Natural killer cell treated with Interleukin-12 subunit alpha and Interleukin-12 subunit beta and Interleukin-15 and Interleukin-18, amount 100 ng/mL, for 72 hours (primary cell): ENCODE measurements at places on chromosomes 4 and X.

DNA sequence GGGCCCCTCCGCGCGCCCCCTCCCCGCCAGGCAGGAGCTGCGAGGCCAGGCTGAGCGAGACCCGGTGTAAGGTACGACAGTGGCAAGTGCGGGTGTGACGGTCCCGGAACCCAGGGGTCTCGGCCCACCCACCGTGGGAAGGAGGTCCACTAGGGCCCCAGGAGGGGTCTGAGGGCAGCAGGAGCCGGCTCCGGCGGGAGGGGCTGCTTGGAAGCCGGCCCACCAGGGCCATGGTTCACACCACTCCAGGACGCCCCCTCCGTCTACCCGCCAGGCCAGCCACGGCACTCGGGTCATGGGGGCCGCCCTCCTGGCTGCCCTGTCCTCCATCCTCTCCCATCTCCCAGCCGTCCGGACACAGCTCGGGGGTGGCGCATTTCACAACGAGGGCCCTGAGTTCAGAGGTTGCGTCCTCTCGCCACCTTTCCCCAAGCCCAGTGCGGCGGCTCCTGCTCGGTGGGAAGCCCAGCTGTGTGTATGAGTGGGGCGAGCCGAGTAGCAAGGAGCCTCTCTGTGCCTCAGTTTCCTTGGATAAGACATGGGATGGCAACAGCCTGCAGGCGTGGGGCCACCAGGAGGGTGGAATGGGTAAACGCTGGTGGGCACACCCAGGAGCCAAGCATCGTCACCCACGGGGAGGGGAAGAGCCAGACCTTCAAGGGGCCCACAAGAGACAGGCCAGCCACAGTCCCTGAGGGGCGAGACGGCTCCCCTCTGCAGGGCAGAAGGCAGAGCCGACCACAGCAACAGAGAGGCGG lies 81.3 kb downstream of the FAM53A start:
- peak; percentile 51 for DNase-seq

DNA sequence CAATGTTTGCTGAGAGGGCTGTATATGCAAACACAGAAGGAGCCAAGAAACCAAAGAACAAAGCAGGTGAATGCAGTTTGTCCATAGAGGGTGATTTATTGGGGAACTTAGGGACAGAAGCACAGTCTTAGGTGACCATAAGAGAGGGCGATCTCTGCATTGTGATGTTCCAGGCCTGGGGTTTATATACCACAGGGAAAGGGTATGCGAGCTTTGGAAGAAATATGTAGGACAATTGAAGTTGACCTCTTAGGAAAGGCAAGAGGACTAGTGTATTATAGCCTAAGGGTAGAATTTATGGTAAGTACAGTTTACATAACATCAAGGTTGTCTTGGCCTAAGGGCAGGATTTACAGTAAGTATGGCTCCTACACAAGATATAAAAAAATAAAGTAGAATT lies 27.8 kb downstream of the FAM184B start:
- DNase-seq = no peak

GRCh38 chr4:2811830-2812611 lies 19.1 kb downstream of the SH3BP2 start:
- peak; percentile 90 for DNase-seq

GRCh38 chr4:40987151-40987550 lies 227.2 kb downstream of the APBB2 start:
- DNase-seq = no peak

DNA sequence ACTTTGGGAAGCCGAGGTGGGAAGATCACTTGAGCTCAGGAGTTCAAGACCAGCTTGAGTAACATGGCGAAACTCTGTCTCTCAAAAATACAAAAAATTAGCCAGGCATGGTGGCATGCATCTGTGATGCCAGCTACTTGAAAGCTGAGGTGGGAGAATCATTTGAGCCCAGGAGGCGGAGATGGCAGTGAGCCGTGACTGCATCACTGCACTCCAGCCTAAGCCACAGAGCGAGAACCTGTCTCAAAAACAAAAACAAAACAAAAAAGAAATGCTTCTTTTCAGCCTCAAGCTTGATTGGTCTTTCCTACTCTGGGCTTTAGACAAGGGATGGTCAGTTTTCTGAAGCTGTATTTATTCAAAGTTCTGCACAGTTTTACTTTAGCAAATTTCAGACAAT lies 15.8 kb upstream of the DHRSX start:
- DNase-seq = no peak

- no peak for DNase-seq
Measured at GRCh38 chr4:168162604-168163003, 70.3 kb downstream of the ANXA10 start.

- no peak for DNase-seq
Measured at GRCh38 chr4:108714880-108715279, 48.0 kb downstream of the ETNPPL start.

GRCh38 chr4:161696944-161697343 lies 466.9 kb downstream of the FSTL5 start:
- no peak for DNase-seq

GRCh38 chr4:112031712-112032328 lies 113.4 kb upstream of the FAM241A start:
- no peak for DNase-seq

- DNase-seq = no peak
Measured at GRCh38 chr4:150332961-150333360, 249.0 kb upstream of the MAB21L2 start.

DNA sequence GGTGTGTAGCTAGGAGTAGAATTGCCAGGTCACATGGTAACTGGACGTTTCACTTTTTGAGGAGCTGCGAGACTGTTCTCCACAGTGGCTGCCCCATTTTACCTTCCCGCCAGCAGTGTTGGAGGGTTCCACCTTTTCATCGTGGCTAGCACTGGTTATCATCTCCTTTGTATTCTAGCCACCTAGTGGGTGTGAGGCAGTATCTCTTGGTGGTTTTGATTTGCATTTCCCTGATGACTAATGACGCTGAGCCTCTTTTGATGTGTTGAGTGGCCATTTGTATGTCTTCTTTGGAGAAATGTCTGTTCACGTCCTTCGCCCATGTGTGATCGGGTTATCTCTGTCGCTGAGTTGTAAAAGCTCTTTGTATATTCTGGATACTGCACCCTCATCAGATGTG lies 10.6 kb downstream of the ABCD1 start:
- DNase-seq = no peak

DNA sequence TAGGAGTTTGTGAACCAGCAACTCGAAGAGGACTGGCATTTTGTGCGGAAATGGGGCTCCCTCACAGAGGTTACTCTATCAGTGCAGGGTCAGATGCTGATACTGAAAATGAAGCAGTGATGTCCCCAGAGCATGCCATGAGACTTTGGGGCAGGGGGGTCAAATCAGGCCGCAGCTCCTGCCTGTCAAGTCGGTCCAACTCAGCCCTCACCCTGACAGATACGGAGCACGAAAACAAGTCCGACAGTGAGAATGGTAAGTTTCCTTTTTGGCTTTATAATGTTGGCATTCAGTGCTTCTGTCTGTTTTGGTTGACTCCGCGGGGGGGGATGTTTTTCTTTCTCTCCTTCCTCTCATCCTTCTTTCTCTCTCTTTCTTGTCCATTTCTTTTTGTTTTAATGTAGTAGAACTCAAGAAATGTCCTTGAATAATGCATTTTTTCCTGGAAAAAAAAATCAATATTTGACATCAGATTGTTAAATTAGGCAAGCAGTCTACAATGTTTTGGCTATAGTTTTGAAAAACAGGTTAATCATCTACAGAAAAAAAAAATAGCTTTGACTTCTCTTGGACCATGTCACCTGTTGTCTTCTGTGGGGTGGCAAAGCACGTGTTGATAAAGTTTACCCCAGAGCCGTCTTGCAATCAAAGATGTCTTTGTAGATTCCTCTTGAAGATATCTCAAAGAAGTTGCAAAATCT lies 103.6 kb downstream of the TENM3 start:
- no peak for DNase-seq

- no peak for DNase-seq
Measured at GRCh38 chr4:86928400-86929255, 6.2 kb upstream of the AFF1 start.

- DNase-seq = no peak
Measured at GRCh38 chrX:124085063-124085462, 123.6 kb downstream of the STAG2 start.

DNA sequence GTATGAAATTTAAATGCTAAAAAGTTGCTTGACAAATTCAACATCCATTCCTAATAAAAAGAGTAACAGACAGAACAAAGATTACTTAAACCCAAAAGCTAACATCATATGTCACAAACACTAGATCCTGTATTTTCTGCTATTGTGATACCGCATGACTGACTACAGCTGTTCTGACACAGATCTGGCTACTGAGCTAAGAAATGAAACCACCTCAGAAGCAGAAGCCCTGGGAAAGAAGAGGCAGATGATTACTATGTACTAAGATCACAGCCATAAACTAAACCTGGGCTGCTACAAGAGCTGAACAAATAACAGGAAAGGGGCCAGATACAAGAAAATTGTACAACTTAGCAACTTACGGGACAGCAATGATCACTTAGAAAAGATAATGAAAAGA lies 9.4 kb downstream of the LETM1 start:
- no peak for DNase-seq

DNA sequence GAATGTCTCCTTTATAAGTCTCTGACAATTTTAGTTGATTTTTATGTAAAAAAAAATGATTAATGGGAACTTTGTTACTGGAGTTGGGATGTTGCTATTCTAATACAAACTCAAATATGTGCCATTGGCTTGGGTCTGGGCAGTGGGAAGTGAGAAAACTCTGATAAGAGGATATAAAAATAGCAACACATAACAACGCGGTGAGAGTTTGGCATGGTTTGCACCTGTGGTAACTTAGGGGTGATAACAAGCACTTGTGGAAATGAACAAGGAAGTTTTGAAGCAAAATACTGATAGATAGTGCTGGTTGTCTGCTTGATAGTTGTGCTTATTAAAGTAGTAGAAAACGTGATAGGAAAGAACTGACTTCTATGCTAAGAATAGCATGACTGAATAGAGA lies 743.3 kb upstream of the AGA start:
- no peak for DNase-seq

GRCh38 chr4:7590899-7591298 lies 156.2 kb upstream of the PSAPL1 start:
- no peak for DNase-seq

DNA sequence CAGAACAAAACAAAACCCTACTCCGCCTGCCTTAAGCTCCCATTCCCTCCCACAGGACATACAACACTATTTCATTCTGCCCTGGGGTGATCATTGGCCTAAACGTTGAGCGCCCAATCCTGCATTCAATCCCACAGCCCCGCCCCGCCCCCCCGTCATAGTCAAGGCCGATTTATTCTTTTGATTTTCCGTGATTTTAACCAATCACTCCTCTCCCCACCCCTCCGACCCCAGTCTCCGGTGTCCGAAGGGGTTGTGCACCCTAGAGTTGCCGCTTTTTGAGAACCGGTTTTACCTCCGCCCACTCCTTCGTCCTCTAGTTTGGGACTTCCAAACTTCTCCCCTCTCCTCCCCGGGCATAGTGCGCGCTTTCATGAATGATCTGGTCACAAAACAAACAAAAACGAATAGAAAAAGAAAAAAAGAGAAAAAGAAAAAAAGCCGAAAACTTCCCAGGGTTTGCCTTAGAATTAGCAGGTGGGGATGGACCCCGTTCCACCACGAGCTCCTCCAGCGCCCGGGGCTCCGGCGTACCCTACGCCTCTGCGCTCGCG lies 446 bp upstream of the UBE2A start:
- DNase-seq = no peak

GRCh38 chr4:148786699-148787098 lies 344.5 kb upstream of the NR3C2 start:
- no peak for DNase-seq

- no peak for DNase-seq
Measured at GRCh38 chrX:74063426-74064155, 240.4 kb upstream of the ZCCHC13 start.

- no peak for DNase-seq
Measured at GRCh38 chr4:82681754-82682153, 116.8 kb downstream of the SCD5 start.

GRCh38 chrX:76148753-76149152 lies 24.1 kb upstream of the PBDC1 start:
- no peak for DNase-seq

DNA sequence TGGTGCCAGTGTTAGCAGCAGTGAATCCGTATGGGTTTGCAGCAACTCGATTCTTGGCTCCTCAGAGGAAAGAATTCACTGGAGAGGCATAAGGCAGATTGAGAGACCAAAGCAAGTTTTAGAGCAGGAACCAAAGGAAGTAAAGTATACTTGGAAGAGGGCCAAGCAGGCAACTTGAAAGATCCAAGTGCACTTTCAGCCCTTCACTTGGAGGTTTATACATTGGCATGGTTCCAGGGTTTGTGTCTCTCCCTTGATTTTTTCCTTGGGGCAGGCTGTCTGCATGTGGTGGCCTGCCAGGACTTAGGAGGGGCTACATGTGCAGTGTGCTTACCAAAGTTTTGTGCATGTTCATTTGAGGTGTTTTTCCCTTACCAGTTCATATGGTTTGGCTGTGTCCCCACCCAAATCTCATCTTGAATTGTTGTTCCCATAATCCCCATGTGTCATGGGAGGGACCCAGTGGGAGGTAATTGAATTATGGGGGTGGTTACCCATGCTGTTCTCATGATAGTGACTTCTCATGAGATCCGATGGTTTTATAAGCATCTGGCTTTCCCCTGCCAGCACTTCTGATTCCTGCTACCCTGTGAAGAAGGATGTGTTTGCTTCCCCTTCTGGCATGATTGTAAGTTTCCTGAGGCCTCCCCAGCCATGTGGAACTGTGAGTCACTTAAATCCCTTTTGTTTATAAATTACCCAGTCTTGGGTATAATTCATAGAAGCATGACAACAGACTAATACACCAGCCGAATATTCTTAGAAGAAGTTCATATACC lies 86.2 kb upstream of the TSPAN5 start:
- no peak for DNase-seq
